ENCODE measurements at places on chromosomes 13 and 19.

GRCh38 chr13:21735701-21736401 is 65.0 kb downstream of the FGF9 start:
- DNase-seq: no peak

GRCh38 chr19:49968279-49968922 is 7.4 kb upstream of the SIGLEC11 start:
- DNase-seq: peak; percentile 89

DNA sequence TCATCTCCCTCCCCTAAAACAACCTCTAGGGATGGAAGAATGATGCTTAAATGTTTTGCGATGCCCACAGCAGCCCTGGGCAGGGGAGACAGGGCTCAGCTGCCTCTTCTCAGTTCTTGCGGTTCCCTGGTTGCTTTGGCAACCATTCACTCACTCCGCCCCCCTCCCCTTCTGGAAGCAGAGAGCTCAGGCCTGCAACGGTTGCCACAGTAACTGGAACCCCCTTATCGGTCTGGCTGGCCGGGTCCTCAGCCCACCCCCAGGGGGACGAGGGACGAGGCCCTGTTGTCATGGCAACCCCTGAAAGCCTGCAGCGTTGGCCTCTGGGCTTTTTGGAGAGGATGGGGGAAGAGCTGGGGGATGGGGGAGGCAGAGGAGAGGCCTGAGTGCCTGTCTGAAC is 19.5 kb downstream of the NOVA2 start:
- DNase-seq: no peak

DNA sequence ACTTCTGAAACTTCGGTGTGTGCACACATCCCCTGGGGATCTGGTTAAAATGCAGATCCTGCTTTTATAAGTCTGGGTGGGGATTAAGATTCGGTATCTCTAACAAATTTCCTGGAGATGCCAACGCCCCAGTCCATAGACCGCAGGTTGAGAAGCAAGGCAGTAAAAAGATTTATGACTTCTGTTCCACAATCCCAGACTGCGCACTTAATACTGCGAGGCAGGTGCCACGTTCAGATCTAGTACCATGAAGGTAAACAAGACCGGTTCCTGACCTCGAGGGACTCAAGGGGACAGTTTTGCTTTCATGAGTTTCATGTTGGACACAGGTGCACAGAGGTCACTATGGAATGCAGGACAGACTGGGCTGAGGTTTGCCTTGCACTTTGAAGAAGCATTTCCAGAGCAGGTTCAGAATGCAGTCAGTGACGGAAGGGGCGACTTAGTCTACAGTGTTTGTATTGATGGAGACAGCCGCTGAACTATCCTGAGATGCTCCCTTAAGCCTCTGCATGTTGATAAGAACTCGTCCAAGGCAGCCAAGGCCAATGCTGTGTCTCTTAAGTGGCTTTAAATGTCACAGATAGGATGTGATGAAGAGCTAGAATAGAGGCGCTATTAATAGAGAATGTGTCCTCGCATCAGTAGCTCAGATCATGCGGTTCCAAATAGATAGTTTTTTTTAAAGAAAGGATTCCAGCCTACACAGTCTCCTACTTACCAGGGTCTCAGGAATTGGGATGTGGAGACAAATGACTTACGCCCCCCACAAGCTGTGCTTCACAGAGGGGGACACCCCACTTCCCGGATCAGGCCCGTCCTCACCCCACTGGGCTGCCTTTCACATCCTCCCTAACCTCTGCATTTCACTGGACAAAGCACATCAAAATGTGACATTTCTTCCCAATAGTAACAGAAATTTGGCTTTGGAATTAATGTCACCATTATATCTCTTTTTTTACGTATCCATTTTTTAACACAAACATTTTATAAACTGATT is 97.1 kb upstream of the IRS2 start:
- DNase-seq: no peak

- no peak for DNase-seq
These were observed 3.0 kb downstream of the TMEM259 start for GRCh38 chr19:1017906-1018305.

DNA sequence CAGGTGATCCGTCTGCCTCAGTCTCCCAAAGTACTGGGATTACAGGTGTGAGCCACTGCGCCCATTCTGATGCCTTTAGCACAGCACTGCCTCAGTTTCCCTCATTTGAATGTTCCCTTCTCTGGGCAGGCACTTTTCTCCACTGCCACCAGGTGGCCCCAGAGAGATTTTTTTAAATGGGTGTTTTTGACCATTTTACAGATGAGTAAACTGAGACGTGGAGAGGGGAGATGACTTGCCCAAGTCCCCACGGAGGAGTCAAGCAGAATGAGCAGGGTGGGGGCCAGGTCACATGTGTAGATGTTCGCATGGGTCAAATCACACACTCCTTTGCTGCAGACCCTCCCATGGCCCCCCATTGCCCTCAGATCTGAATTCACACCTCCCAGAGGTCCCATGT is 3.2 kb upstream of the PDE4C start:
- DNase-seq: no peak

DNA sequence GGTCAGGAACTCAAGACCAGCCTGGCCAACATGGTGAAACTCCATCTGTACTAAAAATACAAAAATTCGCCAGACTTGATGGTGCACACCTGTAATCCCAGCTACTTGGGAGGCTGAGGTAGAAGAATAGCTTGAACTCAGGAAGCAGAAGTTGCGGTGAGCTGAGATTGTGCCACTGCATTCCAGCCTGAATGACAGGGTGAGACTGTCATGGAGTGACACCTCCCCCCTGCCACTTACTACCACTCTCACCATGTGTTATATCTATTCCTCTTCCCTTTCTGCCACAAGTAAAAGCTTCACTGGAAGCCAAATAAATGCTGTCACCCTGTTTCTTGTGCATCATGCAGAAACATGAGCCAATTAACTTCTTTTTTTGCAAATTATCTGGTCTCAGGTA is 10.6 kb upstream of the CEACAM4 start:
- peak; percentile 74 for DNase-seq

DNA sequence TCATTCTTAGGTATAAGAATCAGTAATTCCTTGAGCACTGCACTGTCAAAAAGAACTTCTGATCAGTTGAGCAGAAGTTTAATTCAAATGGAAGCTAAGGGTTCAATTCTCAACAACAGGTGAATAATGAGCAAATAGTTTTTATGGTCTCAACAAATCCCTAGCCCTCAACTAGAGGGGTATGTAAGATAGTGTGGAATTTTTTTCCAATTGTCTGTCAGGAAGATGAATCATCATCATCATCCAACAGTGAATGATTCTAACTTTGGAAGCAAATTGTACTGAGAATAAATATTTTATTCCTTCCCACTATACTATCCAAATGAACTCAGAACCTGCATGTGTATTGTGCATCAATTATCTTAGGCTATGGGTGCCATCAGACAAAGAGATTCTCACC is 372.7 kb downstream of the ENOX1 start:
- no peak for DNase-seq

- no peak for DNase-seq
These were observed 26.4 kb upstream of the TPTE2 start for GRCh38 chr13:19587635-19588300.
